CD4-positive, CD25-positive, alpha-beta regulatory T cell (primary cell): ENCODE measurements at places on chromosomes 2 and 18.

DNA sequence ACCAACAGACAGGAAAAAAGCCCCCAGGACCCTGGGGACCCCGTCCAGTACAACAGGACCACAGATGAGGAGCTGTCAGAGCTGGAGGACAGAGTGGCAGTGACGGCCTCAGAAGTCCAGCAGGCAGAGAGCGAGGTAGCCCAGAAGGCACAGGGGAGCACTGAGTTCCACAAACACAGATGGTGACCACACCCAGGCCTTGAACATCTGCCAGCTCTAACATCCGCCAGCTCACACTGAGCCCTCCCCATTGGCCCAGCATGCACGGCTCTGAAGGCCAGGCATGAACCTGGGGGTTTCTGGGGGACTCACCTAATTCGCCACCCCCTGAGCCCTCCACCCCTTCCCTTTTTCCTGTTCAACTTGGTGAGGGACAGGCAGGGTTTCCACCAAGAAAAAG, 25.6 kb upstream of the PRLH start:
- no peak for DNase-seq

- DNase-seq: no peak
Observed at GRCh38 chr2:152962446-152962845, 244.0 kb downstream of the ARL6IP6 start.

DNA sequence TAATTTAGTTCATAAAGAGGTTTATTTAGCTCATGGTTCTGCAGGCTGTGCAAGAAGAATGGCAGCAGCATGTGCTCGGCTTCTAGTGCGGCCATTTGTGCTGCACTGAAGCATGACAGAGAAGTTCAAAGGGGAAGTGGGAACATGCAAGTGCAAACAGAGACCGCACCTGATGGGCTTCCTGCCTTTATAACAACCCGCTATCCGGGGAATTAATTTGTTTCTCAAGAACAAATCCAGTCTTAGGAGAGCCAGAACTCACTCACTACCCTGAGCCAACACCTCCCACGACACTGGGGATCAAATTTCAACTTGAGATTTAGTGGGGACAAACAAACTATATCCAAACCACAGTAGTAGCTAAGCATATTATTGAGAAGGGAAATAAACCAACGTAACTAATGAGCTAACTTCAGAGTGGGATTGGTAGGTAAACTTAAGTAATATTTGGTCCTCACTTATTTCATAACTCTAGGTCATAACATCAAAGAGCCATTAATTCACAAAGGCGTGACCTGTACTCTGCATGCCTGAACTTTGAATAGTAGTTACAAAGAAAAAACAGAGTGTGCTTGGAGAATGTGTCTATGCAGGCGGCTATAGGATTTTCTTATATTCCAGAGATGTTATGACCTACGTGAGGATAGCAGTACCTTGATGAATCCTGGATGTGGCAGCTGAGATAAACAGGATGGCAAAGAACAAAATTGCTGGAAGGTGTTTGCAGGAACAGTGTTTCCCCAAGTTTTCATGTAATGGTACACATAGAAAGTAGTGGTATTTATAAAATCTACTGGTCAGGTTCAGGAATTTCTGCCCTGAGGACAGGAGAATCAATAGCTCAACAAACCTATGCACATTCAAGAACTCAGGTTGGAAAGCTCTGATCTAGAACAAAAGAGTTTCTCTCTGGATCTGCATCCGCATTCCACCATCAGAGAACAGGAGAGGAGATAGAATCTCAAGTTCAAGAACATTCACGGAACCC, 845.9 kb upstream of the ID2 start:
- DNase-seq: no peak

GRCh38 chr2:191675807-191676721, 1.9 kb upstream of the NABP1 start:
- peak; percentile 44 for DNase-seq

DNA sequence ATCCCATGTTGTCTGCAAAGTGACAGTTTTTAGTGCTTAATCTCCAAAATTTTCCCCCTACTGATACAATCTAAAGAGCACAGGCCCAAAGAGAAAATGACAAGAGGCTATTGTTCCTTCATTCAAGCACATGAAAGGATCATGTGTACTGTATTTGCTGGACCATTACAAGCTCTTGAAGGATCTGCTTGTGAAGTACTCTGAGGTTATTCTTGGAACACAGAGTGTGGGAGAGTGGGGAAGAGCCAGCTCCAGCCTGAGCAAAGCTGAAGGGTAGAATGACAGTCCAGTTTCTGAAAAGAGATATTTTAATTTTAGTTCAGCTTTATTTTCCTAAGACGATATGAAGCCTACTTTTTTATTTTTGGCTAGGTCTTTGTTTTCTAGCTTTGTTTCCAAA, 112.2 kb downstream of the GALNT3 start:
- no peak for DNase-seq

GRCh38 chr18:7626922-7627440, 59.9 kb downstream of the PTPRM start:
- no peak for DNase-seq

DNA sequence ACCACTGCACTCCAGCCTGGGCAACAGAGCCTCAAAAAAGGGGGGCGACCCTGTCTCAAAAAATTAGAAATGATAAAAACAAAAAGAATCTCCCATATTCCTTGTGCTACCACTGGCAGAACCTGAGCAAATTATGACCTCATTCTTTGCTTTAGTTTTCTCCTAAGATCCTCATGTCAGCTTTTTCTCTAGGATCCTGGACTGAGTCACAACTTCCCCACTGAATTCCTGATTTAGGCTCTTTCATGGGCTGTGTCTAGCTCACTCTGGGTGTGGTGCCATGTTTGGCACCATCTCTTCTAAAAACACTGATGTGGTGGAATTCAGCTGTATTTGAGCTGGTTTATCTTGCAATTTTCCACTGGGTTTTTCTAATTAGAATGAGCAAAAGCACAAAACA, 37.1 kb downstream of the EXOC6B start:
- no peak for DNase-seq

- DNase-seq: no peak
Observed at GRCh38 chr18:66533693-66534092, 70.2 kb downstream of the CDH19 start.

DNA sequence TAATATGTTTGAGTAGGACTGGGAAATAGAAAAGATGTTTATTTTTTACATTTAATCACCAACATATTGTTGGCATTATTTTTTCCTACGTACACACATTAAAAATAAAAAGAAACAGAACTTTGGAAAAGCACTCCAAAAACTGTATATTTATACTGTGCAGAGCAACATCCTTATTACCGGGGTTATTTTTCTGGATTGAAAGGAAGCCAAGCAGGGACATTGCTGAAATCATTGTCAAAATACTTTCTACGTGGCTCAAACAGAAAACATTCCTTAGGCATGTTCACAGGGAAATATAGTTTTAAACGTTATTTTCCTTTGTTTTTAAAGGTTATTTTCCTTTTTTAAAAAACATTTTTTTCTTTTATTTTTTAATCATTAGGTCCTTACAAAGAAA, 315.0 kb upstream of the SMIM21 start:
- DNase-seq: no peak

DNA sequence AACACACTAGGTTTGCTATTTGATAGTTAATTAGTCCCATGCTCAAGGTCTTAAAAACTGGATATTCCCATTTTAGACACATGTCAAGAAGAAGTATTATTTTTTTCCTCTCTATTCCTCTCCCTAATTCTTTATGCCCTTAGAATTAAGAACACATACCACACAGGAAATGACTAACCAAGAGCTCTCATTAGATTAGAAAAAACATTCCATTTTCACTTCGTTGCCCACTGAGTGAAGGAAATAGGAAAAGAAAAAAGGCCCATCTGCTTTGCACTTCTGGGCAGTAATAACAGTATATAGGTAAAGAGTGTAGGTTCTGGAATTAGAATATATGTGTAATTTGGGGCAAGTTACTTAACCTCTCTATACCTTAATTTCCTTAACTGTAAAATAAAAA, 26.9 kb downstream of the ACADL start:
- no peak for DNase-seq

- DNase-seq: no peak
Observed at GRCh38 chr2:236237468-236238190, 26.6 kb downstream of the ASB18 start.

DNA sequence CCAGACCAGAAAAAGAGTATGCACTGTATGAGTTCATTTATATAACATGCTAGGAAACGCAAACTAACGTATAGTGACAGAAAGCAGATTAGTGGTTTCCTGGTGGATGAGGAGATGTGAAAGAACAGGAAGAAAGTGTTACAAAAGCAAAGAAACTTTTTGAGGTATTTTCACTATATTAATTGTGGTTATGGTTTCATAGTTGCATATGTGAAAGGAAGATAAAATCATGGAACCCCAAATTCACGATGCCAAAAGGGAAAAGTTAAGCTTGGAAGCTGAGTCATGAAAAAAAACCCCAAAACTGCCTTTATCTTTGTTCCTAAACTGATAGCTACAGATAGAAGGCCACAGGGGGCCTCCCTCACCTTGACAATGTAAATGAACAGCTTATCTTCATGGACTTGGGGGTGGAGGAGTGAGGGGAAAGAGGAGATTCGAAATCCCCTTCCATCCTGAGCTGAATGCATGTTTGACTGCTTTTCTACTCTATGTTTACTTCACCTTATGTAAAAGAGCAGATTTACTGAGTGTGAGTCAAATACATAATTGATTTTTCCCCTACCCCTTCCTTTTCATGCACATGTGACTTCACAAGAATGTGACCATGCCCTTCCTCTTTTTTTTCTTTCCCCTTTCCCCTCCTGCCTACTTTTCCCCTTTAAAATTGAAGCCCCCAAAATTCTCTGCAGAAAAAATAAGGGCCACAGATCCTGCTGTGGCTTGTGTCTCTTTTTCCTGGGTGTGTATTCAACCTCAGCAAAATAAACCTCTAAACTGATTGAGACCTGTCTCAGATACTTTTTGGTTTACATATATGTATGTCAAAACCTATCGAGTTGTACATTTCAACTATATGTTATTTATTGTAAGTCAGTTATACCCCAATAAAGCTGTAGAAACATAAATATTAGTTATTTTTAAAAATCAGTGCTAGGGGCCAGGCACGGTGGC, 100.1 kb upstream of the TLK1 start:
- DNase-seq: no peak

DNA sequence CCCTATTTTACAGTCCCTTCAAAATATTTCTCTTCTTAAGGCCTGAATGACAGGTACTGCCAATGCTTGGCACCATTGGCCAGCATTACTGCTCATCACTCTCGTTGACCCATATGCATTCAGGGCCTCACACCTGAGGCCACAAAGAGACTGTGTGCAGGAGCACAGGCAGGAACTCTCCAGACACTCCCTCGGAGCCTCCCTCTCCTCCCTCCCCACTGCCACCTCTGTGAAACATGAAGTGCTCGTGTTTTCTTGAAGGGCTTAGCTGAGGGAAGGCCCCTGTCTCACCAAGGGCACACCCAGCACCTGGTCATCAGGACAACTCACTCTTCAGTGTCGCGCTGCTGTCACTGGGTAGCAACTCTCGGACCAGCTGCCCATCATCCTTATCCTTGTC, 85.3 kb downstream of the LOXHD1 start:
- no peak for DNase-seq
